ENCODE measurements at places on chromosomes 11 and 22.

- peak; percentile 76 for DNase-seq
Observed at GRCh38 chr11:64341851-64342791, 2.1 kb downstream of the CCDC88B start.

DNA sequence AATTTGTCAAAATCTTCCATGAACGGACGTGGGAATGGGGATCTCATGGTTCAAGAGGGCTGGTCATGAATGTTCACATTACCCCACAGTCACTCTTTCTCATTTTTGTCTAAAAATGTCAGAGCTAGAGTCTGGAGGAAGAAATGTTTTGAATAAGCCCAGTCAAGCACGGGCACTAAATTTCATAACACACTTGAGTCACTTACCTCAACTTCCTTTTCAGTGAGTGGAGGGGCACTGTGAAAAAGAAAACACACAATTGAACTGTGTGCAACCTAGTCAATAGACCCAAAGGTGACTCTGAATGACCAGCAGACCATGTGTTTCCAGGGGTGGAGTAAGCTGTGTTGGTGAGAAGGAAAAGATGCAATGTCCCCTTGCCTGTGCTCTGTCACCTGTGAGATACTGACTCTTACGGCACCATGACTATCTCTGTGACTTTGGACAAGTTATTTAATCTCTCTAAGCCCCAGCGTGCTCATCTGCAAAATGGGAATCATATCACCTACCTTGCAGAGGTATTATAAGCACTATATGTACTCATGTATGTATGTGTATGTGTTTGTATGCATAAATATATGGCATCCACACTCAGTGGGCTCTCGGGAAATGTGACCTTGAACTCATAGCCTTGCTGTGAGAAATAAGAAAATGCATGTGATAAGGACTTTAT, 38.2 kb upstream of the LYVE1 start:
- no peak for DNase-seq

DNA sequence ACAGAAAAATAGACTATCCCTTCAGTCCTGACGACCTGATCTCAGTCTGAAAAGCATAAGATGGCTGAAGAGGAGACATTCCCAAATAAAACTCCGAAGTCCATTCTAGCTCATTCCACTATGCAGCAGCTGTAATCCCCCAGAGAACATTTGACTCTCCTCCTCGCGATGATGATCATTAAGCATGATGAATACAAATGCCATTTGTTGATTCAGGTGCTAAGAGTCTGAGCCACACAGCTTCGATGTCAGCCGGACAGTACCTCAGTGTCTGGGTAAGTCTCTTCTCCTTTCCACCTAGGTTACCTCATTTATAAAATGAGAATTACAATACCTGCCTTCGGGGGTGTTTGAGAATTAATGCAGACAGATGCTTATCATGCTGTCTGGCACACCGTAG, 94.8 kb downstream of the TENM4 start:
- no peak for DNase-seq

GRCh38 chr22:50485221-50486131, 1.2 kb upstream of the MIOX start:
- no peak for DNase-seq

Measured in activated CD8-positive, alpha-beta memory T cell treated with anti-CD3 and anti-CD28 coated beads for 4 hours (primary cell).